ENCODE measurements at places on chromosomes 13 and 19.

DNA sequence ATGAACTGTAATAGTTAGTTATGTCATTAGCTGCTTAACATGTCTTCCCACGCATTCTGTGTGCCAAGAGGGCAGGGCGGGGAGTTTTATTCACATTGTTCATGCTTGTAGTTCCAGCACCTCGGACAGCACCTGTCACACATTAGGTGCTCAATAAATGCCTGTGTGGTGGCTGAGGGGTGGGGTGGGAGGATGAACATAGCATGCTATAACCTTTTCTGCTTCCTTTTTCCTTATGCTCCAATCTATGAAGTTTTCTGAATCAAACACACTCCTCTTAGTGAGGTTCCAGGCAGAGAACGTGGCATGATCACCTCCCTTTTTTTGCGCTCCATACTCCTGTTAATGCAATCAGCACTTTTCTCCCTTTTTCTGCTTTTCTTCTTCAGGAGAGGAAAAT is 15.8 kb upstream of the PTPRS start:
- no peak for DNase-seq

DNA sequence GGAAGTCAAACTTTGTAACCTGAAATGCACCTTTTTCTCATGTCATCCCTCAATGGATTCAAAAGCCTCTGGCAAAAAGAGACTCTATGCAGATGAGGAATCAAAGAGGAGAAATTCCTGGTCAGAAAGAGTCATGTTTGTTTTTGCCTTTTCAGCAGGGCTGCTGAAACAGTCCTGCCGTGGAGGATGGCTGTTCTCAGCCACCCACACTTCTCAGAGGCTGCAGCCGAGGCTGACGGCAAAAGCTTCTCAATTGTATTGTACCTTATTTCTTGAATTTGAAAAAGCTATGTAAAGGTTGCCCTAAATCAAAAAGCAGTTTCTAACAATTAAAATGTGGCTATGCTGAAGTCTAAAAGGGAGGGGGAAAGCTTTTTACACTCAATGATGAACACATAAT is 385.3 kb downstream of the KCTD12 start:
- no peak for DNase-seq

DNA sequence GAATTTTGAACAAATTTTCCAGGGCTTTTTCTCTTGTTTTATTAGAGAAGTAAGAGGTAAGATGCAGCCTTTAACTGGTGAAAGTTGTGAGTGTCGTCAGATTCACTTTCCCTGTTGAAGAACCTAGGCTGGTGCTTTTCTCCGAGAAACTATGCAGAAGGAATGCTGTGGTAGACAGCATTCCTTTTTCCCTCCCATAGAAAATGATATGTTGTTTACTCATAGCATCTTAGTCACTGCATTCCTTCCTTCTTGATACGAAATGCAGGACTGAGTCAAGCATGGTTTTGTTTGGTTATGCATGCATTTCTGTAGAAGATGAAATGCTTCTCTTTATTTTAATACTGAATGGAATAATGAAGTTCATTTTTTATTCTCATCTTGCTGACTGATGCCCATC is 3.4 kb downstream of the ITGBL1 start:
- peak; percentile 97 for DNase-seq

DNA sequence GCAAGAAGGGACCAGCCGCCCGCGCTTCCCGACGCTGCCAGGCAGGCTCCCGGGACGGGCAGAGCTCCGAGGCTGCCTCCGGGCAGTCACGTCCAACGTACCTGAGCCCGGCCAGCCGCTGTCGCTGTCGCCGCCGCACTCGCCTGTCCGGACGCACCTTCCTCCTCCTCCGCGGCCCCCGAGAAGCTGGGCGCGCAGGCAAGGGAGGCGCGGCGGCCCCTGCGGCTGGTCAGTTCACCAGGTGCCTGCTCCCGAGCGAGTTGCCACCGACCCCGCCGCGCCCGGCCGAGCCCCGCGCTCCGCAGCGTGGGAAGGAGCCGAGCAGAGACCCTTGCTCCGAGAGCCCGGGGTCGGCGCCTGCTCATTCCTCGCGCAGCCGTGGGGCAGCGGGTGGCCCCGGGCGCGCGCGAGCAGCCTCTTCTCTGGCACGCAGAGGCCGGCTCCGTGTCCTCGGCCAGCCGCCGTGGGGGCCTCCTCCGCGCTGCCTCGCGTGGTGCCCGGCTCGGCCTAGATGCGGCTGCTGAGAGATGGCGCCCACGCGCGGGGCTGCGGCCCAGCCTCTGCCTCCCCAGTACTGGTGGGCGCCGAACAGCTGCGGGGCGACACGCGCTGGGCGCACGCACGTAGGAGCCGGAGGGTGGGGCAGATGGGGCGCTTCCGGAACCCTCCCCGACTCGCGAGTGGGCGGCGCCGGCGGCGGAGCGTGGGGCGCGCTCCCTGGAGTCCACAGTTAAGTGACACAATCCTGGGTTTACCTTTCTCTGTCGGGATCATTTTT is 419.4 kb downstream of the UQCRFS1 start:
- DNase-seq: no peak

- no peak for DNase-seq
Measured at GRCh38 chr13:104832231-104832630, 1703.2 kb downstream of the EFNB2 start.

GRCh38 chr13:23739596-23739995 is 149.6 kb downstream of the MIPEP start:
- no peak for DNase-seq

GRCh38 chr19:741506-742131 is 9.3 kb upstream of the MISP start:
- peak; percentile 22 for DNase-seq

GRCh38 chr19:30897034-30897433 is 452.2 kb downstream of the TSHZ3 start:
- DNase-seq: no peak

DNA sequence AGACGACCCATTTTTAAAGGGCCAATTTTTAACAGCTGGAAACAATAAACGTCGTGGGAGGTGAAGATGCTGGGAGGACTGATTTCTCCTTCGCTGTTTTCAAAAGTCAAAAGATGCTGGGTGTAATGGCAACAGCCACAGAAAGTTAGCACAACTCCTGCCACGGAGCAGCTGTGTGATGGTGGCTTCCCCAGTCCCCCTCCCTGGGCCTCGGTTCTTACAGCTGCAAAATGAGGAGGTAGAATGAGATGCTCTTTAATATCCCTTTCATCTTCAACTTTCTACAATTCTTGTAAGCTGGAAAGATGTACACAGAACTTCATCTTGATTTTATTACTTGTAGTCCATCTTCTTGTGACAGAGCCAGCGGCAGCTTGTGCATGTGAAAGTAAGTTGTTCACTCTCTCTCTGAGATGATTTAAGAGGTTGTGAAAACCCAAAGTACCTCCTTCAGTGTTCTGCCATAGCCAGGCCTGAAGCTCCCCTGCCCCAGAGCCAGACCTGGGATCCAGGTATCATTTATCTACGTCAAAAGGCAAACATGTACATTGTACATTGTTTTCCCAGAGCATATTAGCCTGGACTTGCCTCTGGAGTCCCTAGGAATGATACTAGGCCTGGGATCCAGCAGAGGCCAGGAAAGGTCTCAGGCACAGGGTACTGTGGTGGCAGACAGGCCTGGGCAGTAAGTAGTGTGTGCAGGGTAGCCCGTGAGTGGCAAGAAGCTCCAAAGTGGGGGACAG is 3.4 kb upstream of the UBE2L5 start:
- no peak for DNase-seq

- DNase-seq: no peak
Measured at GRCh38 chr19:18606281-18607225, at the start of gene CRLF1. Gene CRLF1 (minus strand): TSS chr19:18606799. CDS start chr19:18606656, 143 bp downstream.

GRCh38 chr13:39209731-39210531 is 171.7 kb downstream of the NHLRC3 start:
- peak; percentile 78 for DNase-seq

DNA sequence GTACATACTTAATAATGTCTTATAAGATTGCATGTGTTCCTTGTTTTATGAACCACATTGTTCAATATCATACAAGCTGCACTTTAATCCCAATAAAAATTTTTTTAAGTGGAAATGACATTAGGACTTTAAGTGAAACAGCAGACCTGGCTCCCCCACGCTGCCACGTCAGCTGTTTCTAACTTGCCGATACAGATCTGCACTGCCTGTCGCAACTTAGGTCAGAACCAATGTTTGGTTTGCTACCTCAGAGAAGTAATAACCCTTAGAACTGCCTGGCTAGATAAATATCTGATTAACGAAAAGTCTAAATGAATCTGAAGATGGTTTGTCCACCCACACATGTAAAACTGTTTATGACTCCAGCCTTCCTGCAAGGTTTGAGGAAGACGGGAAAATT is 327.5 kb upstream of the DACH1 start:
- DNase-seq: no peak

DNA sequence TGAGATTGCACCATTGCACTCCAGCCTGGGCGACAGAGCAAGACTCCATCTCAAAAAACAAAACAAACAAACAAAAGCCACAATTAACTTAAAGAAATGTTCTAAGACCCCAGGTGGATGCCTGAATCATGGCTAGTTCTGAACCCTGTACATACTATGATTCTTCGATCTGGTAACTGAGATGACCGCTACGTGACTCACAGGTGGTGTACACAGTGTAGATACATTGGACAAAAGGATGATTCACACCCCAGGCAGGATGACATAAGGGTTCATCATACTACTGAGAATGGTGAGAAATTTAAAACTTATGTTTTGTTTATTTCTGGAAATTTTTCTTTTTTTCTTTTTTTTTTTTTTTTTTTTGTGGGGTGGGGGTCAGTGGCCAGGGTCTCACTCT is 6.5 kb downstream of the ZNF426 start:
- DNase-seq: peak; percentile 52

DNA sequence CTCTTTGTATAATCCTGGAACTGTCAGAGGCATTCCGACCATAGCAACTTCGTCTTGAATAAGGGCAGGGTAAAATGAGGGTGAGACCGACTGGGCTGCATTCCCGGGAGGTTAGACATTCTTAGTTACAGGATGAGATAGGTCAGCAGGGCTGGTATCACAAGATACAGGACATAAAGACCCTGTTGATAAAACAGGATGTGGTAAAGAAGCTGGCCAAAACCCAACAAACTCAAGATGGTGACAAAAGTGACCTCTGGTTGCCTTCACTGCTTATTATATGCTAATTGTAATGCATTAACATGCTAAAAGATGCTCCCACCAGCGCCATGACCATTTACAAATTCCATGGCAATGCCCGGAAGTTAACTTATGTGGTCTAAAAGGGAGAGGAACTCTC is 27.7 kb upstream of the MBNL2 start:
- peak; percentile 71 for DNase-seq

DNA sequence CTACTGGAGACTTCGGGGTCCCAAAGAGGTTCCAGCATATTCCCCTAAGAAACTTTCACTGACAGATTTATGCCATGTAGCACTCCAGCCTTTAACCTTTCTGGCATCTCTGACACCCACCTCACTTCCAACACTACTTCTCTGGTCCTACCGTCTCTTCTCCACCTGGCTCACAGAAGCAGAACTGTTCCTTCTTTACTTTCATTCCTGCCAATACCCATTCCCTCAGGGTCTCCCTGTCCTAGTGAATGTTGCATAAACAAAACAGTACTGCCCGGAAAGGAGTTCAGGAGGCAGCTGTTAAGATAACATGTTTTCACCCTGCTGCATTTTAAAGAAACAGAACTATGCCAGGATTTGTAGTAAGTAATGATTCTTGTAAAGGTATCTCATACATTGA is 136.0 kb upstream of the MIR17HG start:
- DNase-seq: no peak

DNA sequence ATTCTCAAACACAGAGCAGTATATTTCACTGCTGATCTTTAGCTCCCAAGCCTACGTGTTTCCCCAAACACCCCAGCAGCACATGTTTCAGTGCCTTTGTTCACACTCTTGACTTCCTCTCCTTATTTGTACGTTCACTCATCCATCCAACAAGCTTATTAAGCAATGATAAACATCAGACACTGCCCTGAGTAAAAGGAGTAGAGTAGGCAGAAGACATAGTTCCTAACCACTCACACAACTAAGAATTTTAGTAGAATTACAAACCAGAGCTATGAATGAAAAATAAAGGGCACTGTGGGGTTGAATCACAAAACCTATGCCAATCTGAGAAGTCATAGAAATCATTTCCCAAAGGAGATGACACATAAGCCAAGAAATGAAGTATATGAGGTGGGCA is 213.5 kb downstream of the DIAPH3 start:
- DNase-seq: peak; percentile 55

- DNase-seq: peak; percentile 5
Measured at GRCh38 chr19:34184880-34185491, 12.7 kb downstream of the LSM14A start.

DNA sequence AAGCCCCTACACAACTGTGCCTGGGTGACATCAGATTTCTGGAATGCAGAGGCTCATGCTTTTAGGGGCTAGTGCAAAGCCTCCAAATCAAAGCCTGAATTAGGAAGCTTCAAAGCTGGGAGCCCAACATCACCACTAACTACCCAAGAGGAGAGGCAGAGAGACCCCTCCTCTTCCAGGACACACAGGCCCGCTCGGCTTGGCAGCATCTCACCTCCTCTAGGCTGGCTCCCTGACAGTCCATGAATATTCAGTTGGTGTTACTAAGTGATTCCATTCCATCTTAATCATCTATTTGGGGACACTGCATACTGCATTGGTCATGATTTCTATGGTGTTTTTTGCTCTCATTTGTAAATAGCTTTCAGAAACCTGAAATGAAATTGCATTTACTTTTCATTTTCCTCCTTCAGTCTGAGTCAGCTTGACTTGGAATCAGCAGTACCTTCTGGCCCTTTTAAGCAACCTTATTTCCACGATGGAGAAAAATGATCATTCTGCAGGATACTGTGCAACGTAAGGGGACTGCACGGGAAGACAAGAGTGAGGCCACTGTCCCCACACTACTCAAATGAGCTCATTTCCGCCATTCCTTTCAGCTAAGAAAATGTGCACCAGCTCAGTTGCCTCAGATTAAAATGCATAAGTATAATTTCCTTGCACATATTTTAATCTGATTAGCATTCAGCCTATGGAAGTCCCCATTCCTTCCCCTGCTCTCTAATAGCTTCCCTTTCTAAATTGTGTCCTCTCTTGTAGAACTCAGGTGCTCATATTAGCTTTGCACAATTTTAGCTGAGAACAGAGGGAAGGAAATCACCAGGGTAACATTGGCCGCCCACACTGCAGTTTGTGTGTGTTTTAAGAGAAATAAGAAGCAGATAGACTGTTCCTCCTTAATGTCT is 219.9 kb downstream of the RFC3 start:
- peak; percentile 17 for DNase-seq

DNA sequence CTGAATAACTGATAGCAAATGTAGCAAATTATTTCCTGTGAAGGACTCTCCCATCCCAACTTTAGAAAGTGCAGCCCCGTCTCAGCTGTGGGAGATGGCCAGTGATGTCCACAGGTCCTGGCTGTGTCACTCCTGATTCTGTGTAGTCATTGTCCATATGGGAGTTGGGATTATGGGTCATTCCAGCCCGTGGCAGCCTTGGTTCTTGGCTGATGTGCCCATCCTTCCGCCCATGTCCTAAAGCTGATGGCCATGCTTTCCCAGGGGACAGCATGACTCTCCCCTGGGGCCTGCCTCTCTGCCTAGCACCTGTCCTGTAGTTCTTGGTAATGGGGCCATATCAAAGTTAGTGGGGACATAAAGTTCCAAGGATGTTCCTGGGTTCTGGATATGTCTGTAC is 43.9 kb upstream of the C1QTNF9 start:
- DNase-seq: no peak

GRCh38 chr19:30775956-30776355 is 403.8 kb downstream of the ZNF536 start:
- DNase-seq: no peak

All from fibroblast of skin of back (primary cell).